Right lung (tissue), 10 donors: ENCODE measurements at places on chromosomes 5 and 9. TPM values are rescaled to one million over a fixed set of nuclear protein-coding genes. Genes with fewer than 3 reads are reported as not detected.

WDR70 gene
- polyA plus RNA-seq: 44.6 TPM

ARHGEF39 gene
- polyA plus RNA-seq: 19.7 TPM

ZNF300 gene
- polyA plus RNA-seq: 47.3 TPM

ARRDC1 gene
- 26.8 TPM for polyA plus RNA-seq

BARHL1 gene
- not detected for polyA plus RNA-seq

SSBP2 gene
- 76.2 TPM for polyA plus RNA-seq

LRRC70 gene
- polyA plus RNA-seq: 6.2 TPM

SELENOP gene
- 408 TPM for polyA plus RNA-seq

TUSC1 gene
- 12.6 TPM for polyA plus RNA-seq

FKBP15 gene
- 26.3 TPM for polyA plus RNA-seq

FSTL4 gene
- 0.23 TPM for polyA plus RNA-seq

SLC45A2 gene
- not detected for polyA plus RNA-seq

C1QTNF2 gene
- polyA plus RNA-seq: 3.3 TPM

FOXD4L5 gene
- polyA plus RNA-seq: 0.54 TPM

SMC5 gene
- 84.5 TPM for polyA plus RNA-seq

ADAMTSL1 gene
- polyA plus RNA-seq: 24.9 TPM

RGMB gene
- polyA plus RNA-seq: 16.5 TPM

RHOBTB3 gene
- 69.6 TPM for polyA plus RNA-seq

STXBP1 gene
- polyA plus RNA-seq: 48.1 TPM

KIF4B gene
- polyA plus RNA-seq: 0.13 TPM

RNF183 gene
- 0.63 TPM for polyA plus RNA-seq

GRM6 gene
- polyA plus RNA-seq: 1.8 TPM

PCDHGA1 gene
- polyA plus RNA-seq: 0.80 TPM

ANKRD31 gene
- 0.34 TPM for polyA plus RNA-seq

CLIC3 gene
- 25.9 TPM for polyA plus RNA-seq

CSF2 gene
- 0.30 TPM for polyA plus RNA-seq

NDOR1 gene
- 9.8 TPM for polyA plus RNA-seq

SPATA31C1 gene
- 0.09 TPM for polyA plus RNA-seq

RASGRF2 gene
- 1.5 TPM for polyA plus RNA-seq

CAMK2A gene
- 5.8 TPM for polyA plus RNA-seq

ANKRD20A1 gene
- 0.26 TPM for polyA plus RNA-seq

GGTA1 gene
- polyA plus RNA-seq: 6.8 TPM

SIT1 gene
- polyA plus RNA-seq: 0.51 TPM

MAP1B gene
- 20.1 TPM for polyA plus RNA-seq

PCDHB9 gene
- 5.6 TPM for polyA plus RNA-seq

IFNA21 gene
- polyA plus RNA-seq: not detected

IFNA13 gene
- polyA plus RNA-seq: not detected

FOXD4L3 gene
- polyA plus RNA-seq: not detected
